Activated CD4-positive, alpha-beta T cell treated with anti-CD3 and anti-CD28 coated beads for 4 hours (primary cell): ENCODE measurements at places on chromosomes 6 and 20.

DNA sequence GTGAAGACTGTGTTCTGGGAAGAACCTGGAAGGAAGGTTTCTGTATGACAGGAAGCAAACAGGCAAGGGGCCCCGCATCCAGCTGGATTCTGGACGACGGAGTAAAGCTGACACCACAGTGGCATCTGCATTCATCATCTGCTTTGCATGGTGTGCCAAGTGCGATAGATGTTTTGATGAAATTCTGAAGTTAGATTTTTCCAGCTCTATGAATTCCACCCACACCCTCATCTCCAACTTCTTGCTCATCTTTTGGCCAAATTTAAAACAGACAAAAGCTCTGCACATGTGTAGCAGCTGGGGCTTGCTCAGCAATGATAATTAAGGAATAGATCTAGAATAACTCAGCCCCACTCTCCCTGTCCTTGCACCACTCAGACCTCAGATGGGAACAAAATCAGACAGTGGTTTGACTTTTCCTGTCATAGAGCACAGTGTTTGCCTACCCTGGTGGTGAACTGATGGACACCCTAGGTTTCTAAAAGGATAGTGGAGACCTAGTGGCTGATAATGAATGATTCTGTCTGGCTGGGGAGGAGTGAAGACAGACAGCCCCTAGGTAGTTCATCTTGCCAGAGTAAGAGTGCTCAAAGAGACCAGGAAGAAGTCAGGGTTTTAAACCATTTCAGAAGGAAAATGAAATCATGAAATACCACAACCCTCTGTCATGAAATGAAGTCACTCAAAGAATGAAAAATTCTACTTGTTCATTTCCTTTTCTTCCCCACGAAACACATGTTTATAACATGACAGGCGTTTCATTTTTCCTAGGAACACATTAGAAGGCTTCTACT, 85.8 kb downstream of the BCAS1 start:
- no peak for DNase-seq

DNA sequence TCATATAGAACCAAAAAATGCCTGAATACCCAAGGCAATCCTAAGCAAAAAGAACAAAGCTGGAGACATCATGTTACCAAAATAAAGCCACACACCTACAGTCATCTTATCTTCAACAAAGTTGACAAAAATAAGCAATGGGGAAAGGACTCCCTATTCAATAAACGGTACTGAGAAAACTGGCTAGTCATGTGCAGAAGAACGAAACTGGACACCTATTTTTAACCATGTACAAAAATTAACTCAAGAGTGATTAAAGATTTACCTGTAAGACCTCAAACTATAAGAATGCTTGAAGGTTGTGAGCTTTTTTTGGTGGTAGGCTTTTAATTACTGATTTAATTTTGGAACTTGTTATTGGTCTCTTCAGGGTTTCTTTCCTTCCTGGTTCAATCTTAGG, 236.0 kb upstream of the DEFB112 start:
- DNase-seq, result no peak

GRCh38 chr20:47256668-47257236, 99.7 kb downstream of the ZMYND8 start:
- DNase-seq, result no peak

GRCh38 chr6:16277101-16277981, 39.0 kb downstream of the GMPR start:
- DNase-seq, result no peak

GRCh38 chr6:86856937-86857563, 80.3 kb upstream of the HTR1E start:
- no peak for DNase-seq

- no peak for DNase-seq
Measured at GRCh38 chr6:1702580-1703051, 92.9 kb downstream of the FOXC1 start.

DNA sequence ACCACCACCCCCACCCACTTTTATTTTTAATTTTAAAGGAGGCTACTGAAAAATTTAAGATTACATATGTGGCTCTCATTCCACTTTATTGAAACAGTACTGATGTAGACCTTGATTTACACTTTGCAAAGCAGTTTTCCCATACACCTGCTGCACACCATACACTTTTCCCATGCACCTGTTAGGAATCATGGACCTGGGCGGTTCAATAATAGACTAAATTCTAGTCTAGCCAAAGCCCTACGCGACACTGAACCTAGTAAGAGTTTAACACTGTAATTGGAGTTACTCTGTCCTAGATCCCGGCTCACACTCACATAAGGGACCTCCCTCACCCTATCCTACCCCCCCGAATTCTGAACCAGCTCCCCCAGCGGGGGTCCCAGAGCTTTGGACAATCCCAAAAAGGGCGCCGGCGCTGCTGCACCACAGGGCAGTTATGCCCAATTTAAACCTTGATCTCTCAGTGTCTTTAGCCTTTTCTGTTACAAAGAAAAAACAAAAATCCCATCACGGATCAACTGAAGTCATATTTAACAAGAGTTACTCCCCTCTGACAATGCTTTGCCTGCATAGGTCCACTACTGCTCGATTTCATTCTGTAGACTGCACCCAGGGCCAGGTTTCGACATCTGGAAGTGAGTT, 2.4 kb upstream of the GCLC start:
- no peak for DNase-seq

DNA sequence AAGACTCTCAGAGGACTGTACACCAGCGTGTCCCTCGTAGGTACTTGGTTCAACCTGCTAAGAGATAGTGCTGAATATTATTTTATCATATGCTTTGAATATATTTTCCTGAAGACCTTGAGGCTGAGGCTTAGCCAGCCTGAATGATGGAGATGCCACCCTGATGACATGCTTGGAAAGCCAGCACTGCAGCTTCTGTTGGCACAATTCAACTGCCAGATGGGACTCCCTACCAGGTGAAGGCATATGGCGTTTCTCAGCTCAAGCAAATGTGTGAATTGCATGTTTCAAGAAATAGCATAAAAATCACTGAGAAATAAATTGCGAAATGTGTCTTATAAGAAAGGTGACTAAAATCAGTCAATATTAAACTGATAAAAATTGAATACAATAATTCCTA, 228.1 kb upstream of the CST7 start:
- no peak for DNase-seq

GRCh38 chr20:4067600-4068261, 52.4 kb upstream of the RNF24 start:
- no peak for DNase-seq

- no peak for DNase-seq
Measured at GRCh38 chr20:13947719-13948118, 42.7 kb downstream of the SEL1L2 start.

- DNase-seq, result no peak
Measured at GRCh38 chr6:16168858-16169257, 40.0 kb downstream of the MYLIP start.

DNA sequence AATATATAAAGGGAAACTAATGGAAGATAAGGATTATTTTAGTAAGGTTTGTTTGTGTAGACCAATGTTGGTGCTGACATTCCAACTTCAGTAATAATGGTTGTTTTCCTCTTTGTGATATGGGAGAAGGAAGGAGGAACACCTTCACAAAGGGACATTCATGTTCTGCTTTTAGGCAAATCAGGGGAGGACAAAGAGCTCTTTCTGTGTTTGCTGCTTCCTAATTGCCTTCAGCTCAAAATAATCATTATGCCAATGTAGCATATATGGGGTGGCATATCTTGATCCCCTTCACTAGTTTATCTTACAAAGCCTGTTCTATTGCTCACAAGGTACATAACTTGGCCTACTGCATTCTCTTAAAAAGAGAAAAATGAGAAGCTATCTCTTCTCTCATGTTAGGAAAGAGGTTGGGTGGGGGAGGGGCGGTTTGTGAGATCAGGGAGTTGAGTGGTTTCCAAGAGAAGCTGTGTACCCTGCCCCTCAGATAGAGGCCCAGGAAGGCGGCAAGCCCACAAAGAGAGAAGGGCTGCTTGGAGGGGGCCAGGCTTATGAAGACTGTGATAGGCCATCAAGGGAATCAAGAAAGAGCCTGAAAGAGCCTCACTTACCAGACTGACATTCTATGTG, 4.7 kb upstream of the ADGRG6 start:
- no peak for DNase-seq

GRCh38 chr6:28488916-28489365, 26.7 kb downstream of the GPX6 start:
- no peak for DNase-seq

DNA sequence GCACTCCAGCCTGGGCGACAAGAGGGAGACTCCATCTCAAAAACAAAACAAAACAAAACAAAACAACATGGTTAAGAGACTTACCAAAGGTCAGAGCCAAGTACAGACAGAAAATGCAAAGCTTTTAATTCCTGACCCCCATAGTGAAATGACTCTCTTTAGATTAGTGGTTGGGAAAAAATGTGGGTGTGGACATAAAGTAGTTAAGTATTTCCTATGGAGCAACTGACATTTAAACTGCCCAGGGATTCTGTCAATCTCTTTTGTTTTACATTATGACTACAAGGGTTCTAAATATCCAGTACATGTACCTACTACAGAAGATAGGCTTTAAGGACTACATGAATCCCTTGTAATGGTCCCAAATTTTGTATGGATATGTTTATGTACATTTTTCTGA, 75.1 kb downstream of the IRAK1BP1 start:
- DNase-seq, result no peak

DNA sequence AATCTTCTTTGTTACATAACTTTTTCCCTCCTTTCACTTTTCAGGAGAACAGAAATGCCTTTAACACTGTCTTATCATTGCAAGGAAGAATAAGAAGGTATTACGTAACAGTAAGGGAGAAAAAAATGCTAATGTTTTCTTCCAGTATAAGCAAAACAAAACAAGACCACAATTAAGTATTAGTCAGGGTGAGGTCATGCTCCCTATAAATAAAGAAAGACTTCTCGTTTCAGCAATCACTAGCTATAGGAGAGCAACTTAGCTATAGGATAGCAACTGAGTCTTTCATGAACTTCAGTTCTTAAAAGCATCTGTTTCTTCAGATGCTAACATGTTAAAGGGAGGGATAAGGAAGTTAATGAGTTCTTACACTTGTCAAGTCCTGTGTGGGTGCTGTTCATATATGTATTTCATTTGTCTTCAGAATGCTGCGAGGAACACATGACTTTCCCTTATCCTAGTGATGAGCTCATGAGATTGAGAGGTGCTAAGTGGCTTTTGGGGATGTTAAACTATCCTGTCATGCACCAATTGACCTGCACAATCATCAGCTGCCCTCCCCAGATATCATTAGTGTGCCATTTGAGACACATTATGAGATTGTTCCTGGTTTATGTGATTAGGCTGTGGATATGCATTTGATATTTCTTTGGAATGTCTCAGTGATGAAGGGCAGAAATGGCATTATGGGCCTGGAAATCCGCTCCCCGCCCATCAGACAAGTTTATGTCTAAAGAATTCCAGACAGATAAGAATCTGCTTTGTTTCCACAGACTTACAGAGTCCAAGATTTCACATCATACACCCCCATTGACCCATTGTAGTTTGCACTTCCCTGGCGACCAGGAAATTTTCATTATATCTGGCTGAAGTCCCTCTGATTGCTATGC, 37.5 kb downstream of the LAMA4 start:
- DNase-seq, result no peak

GRCh38 chr6:44131892-44132291, 4.5 kb downstream of the TMEM63B start:
- DNase-seq, result no peak

- no peak for DNase-seq
Measured at GRCh38 chr6:5365436-5366195, 104.3 kb downstream of the FARS2 start.

DNA sequence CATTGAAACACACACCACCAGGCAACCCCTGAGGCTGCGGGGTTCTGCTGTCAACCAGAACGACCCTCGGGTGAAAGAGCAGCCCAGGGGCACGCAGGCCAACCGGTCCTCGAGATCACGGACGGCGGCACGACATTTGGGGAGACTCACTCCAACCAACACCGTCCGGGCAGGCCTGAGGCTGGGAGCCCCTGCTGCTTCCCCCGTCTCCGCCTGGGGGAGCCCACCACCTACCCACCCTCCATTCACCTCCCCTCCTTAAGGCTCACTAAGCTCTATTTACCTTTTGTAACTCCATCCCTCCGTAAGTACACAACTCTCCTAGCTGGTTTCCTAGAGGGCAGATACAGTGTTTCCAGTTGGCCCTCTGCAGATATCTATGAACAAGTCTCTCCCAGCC, 971.3 kb upstream of the DEFB115 start:
- DNase-seq, result no peak

GRCh38 chr6:33192671-33193602, 670 bp upstream of the COL11A2 start:
- DNase-seq, result peak; percentile 35

GRCh38 chr6:25008707-25009392, 73.1 kb upstream of the RIPOR2 start:
- no peak for DNase-seq

DNA sequence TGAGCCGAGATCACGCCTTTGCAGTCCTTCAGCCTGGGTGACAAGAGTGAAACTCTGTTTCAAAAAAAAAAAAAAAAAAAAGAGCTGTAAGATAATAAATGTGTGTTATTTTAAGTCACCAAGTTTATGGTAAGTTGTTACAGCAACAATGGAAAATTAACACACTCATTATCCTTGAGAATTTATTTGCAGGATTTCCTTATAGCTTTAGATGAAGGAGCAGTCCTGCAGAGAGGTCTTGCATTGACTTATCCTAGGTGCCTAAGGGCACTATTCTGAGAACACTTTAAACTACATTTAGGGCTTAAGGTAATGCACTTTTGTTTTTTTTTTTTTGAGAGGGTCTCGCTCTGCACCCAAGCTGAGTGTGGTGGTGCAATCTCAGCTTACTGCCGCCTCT, 13.8 kb upstream of the SCAF8 start:
- DNase-seq, result no peak

- DNase-seq, result no peak
Measured at GRCh38 chr6:13836170-13836569, 21.8 kb upstream of the MCUR1 start.

- no peak for DNase-seq
Measured at GRCh38 chr6:40901322-40902055, 137.5 kb downstream of the UNC5CL start.

- DNase-seq, result no peak
Measured at GRCh38 chr20:33242319-33243100, 6.7 kb downstream of the BPIFA1 start.

DNA sequence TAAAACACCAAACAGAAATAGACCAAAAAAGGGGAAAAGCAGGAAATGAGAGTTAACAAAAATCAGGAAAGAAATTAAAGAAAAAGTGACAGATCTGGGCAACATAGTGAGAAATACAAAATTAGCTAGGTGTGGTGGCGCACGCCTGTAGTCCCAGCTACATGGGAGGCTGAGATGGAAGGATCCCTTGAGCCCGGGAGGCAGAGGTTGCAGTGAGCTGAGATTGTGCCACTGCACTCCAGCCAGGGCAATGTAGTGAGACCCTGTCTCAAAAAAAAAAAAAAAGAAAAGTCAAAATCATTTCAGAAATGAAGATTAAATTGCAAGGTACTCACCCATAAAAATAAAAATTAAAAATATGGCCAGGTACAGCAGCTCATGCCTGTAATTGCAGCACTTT, 13.0 kb upstream of the GRM4 start:
- DNase-seq, result no peak

DNA sequence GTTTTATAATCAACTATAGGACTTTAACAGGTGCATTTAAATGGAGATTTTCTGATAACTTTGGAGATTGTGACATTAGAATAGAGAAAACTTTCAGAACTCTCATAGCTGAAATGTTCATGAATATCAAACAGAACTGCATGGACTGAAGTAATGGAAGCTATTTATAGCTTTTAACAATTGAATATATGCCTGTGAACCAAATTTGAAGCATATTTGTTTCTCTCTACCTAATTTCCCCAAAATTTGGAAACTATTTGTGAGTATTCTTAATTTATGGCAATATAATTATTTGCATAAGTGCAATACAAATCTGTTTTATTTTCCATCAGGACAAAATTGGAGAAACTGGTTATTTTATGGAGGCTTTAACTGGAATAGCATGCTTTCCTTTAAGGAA, 96.6 kb downstream of the PLG start:
- no peak for DNase-seq
